ENCODE measurements at places on chromosomes 4 and X. TPM values are rescaled to one million over a fixed set of nuclear protein-coding genes. Genes with fewer than 3 reads are reported as not detected.
A peak's percentile ranks its signal among the peaks of the same experiment; 100 is the strongest.

DNA sequence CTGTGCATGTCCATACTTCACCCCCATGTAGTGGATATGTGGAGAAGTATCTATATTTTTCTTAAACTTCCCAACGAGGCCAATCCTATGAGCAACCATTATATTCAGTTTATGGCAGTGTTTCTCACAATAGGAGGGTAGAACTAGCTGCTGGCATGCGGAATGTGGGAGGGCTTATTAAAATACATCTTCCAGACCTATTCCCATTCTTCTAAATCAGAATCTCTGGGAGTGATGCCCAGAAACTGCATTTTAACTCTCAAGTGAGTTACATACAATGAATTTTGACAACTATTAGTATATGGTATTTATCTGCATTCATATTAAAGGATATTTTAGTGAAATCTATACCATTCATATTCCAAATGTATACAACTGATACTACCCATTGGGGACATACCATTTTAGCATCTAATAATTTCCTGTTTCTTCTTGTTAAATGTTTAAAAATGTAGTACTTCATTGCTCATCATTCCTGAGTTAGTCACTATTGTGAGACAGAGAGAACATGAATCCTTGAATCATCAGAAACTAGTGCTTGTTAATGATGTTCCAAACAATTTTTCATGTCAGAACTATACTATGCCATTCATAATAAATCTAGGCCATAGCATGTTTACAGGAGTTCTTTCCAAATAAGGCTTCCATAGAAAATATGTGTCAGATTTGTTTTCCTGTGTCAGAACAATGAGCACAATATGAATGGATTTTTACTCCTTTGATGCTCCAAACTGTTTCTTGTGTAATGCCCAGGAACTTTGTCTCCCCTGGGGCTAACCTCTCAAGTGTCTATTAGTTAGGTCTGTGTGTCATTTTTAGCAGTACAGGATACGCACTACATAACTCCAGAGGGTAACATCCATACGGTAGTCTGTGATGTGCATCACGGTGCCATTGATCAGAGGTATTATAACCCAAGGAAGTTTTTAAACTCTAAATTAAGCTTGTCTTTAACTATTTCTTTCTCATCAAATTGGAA lies 198.8 kb upstream of the BMP3 start:
- DNase-seq: no peak

DNA sequence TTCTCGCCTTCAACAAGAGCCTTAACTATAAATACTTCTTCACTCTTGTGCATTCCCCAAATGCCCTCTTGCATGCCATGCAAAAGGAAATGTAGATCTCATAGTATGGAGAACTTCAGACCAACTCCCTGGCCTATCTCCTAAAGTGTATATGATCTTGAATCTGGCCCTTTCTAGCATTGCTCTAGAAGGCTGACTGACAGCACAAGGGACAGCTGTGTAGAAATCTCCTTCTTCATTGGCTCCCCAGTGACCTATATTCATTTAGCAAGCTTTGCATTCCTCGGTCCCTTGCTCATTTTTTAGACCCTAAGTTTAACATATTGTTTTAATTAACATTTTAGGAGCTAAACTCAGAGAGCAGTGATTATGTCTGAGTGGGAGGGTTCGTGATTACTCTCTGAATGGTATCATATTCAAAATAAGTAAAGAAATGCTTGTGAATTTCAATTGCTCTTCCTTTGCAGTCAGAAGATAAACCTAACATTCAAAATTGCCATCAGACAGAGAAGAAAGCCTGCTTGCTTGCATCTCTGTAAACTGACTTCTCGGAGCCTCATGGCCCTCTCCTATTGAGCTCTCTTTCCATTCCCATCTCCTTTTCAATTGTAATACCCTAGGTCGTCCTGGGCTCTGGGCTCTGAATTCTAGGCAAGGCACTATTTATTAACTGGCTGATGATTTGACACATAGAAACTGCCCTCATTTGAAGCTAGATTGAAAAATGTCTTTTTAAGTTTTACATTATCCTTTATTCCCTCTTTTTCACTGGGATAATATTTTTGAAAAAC lies 120.3 kb upstream of the PRKG2 start:
- no peak for DNase-seq

The SLC49A3 gene
- total RNA-seq: 0.38 TPM

The FSTL5 gene
- total RNA-seq: not detected

DNA sequence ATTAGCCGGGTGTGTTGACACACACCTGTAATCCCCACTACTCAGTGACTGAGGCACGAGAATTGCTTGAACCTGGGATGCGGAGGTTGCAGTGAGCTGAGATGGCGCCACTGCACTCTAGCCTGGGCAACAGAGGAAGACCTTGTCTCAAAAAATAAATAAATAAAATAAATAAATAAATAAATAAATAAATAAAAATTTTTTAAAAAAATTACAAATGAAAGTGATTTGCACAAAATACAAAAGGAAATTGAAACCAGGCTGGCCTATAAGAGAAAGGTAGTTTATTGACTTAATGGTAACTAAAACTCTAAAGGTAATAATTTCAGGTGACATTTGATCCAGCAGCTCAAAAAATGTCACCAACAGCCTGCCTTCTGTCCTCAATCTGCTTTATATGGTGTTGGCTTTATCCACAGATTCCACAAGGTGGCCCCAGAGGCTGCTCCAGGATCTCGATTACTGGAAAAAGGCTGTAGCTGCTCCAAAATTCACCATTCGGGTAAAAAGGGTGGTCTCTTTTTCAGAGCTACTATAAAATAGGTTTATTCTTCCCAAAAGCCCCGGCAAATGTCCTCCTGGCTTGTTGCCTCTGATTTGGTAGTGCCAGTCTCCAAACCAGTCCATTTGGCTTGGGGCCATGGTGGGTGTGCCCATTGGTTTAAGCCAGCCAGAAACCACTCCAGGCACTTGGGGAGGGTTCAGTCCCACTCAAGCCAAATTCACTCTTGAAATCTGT lies 61.4 kb upstream of the TRIM2 start:
- DNase-seq: peak; percentile 44

DNA sequence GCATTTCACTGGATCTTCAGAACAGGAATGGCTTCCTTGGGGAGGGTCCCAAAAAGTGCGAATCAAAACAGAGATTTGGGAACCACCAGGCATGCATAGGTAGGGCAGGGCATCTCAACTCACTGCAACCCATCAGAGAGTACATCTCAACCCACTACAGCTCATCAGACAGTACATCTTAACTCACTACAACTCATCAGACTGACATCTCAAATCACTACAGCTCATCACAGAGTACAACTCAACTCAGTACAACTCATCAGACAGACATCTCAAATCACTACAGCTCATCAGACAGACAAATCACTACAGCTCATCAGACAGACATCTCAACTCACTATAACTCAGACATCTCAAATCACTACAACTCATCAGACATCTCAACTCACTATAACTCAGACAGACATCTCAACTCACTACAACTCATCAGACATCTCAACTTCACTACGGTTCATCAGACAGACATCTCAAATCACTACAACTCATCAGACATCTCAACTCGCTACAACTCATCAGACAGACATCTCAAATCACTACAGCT lies 47.5 kb upstream of the CLDN34 start:
- DNase-seq: no peak

- DNase-seq: no peak
Measured at GRCh38 chr4:162499478-162499877, 335.7 kb upstream of the FSTL5 start.

The MCF2 gene
- 0.23 TPM for total RNA-seq

The GLRA3 gene
- not detected for total RNA-seq

DNA sequence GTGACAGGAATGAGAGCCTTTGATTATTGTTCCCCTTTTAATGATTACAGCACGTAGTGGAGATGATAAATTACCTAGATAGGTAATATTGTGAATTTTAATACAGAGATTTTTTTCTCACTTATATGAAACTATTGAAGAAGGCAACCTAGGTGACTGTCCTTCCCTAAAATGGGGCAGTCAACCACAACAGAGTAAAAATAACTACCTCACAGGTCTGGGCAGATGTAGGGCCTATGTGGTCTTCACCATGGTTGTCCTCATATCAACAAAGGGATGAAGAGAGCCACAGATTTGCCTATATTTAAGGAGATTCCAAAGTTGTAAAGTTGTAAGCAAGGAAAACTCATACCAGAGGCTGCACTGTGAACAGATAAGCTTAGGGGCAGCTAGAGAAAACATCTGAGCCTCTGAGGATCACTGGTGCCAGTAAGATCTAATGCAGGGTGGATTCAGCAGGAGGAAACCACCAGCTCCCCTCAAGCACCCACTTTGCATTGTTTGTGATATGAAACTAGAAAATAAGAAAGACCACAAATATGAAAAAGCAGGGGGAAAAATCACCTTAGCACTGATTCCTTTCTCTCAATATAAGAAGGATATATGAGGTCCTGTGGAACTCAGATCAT lies 547.9 kb upstream of the GALNTL6 start:
- no peak for DNase-seq

GRCh38 chr4:47827343-47828047 lies 10.4 kb downstream of the CORIN start:
- no peak for DNase-seq

DNA sequence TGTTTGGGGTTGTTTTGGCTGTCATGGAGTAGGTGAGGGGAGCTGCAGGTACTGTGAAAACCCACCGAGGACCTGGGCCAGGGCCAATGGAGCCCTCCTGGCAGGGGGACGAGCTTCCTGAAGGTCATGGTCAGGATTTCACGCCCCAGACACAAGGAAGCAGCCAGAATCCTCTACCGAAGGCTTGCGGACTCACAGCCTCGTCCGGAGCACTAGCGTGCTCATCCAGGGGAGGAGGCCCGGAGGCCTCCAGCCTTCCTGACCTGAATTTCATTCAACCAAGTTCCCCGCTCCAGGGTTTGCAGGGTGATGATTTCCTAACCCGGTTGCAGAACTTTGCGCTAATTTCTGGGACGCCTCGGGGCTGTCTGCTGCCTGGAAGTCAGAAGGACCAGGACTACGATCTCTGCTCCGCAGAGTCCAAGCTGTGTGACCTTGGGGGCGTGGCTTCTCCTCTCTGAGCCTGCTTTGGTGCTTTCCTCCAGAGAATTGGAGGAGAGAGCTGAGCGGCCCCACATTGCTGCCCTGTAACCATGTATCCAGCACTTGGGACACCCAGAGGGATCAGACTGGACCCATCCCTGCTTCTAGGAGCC lies 56.2 kb upstream of the ADRA2C start:
- DNase-seq: no peak

The LIAS gene
- total RNA-seq: 44.1 TPM

DNA sequence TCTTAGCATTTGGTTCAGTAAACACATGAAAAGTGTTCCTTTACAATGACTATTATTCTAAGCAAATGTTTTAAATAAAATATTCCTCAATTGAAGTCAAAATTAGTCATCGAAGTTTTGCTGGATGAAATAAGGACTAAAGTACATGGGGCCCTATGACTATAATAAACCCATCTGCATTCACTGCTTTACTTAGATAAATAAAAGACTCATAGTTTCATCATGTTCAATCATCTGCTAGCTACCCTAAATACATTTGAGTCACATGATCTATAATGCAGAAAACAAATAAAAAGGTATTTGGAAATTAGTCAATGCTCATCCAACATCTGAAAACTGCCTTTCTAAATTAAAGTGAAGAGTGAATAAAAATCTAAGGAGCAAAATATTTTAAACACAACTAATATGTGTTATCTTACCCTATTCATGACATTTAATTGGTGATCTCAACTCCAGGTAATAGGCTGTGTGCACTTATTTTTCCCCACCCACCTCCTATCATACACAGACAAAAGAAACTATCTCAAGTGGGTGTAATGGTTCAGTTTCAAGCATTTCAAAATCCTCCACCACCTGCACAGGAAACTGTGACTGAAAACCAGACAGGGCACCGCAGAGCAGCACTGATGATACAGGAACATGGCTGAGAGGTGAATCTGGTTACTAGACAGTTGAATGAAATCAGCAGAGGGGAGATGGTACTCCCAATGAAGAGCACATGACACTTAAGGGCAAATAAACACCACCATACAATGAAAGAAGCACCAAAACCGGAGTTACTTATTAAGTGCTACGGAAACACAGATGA lies 78.6 kb downstream of the CAMK2D start:
- peak; percentile 82 for DNase-seq

- DNase-seq: no peak
Measured at GRCh38 chrX:112714357-112714918, 34.7 kb upstream of the LHFPL1 start.

The ARHGAP24 gene
- total RNA-seq: 0.92 TPM

The CXCL6 gene
- total RNA-seq: not detected

GRCh38 chr4:100635899-100636298 lies 118.1 kb upstream of the EMCN start:
- DNase-seq: no peak

The NUDT10 gene
- 2.9 TPM for total RNA-seq

The SPANXN3 gene
- total RNA-seq: not detected

DNA sequence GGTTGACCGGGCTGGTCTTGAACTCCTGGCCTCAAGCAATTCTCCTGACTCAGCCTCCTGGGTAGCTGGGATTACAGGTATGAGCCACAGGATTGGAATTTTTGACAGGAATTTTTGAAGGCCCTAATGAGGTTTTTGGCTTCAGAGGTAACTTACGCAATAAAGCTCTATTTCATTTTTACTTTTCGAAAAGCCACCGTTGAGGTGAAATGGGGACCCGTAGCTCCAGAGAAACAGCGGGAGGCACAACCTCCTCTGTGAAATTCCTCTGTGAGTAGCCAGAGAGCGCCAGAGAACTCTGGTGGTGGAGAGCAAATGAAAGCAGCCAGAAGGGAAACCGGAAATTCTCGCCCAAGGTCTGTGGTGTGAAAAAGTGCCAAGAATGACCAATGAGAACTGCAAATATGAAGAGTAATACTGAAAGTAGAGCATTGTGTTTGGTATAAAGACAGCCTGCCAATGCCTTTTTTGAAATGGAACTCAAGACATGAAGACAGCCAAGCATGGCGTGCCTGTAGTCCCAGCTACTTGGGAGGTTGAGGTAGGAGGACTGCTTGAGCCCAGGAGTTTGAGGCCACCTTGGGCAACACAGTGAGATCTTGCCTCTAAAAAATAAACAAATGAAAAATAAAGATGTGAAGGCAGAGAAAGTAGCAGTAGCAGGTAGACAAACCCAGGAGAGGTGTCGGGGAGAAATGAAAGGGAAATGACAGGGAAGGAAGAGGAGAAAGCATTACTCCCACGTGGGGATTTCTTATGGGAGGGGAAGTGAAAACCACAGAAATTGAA lies 33.0 kb upstream of the TMEM131L start:
- peak; percentile 81 for DNase-seq

Data from activated naive CD8-positive, alpha-beta T cell treated with anti-CD3 and anti-CD28 coated beads for 36 hours (primary cell).